ENCODE measurements at places on chromosomes 2 and 18.
A peak's percentile ranks its signal among the peaks of the same experiment; 100 is the strongest.

- DNase-seq = no peak
Observed at GRCh38 chr2:111041398-111042202, 79.1 kb upstream of the BCL2L11 start.

DNA sequence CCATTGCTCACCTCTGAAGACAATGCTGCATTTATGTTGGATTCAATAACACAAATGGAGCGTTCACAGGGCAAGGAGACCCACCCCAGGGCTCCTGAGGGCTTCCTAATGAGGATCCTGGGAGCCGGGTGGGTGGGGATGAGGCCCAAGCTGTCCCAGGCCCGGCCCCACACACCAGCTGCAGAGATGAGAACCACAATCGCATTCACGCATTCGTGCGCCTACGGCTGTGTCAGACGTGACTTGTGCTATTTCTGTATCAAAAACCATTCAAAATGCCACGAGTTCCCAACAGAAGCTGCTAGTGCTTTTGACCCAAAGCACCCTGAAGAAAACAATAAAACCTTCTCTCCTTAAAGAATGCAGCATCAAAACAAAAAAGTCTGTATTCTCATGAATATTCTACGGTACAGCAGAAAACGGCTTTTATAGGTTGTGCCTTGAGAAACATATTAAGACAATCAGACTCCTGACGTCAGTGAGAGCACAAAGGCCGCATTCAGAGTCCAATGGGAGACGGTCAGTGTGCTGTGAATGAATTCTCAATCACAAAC is 205.4 kb downstream of the HDAC4 start:
- DNase-seq = peak; percentile 98

DNA sequence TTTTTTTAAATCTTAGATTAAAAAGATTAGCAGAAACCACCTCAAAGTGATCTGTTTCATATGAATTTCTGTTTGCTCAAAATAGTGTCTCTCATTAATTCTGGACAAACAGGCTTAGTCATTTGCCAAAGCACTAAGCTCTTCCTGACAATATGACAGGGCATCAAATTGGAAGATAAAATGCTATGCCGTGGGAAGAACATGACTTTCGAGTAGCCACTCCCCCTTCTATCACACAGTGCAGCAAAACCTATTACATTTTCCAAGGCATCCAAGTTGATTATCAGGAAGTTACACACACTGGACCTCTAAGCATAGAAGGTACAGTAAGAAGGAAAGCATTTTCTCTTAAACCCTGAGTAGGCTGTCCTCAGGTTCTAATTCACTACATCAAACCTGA is 89.5 kb downstream of the STK39 start:
- DNase-seq = no peak

DNA sequence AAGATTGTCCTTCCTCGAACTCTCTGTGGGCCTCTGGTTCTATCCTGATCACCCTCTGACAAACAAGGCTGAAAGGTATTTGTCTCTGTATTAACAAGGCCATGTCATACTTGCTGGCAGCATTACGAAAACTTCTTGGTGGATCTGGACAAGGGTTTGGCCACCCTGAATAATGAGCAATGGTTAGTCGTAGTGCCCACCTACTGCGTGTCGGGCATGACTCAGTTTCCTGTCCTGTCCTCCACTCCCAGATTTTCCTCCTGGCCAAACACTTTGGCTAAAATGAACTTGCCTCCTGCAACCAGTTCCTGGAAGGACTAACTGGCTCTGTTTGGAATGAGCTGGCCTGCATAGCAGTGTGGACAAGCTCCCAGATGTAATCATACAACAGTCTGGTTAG is 198.5 kb upstream of the SMIM21 start:
- no peak for DNase-seq

- DNase-seq = no peak
Observed at GRCh38 chr2:440403-440740, 152.5 kb upstream of the ALKAL2 start.

Measured in pons (tissue), 1 donor.